ENCODE measurements at places on chromosomes 11 and 22.

GRCh38 chr11:110200241-110200640, 96.2 kb downstream of the RDX start:
- no peak for DNase-seq

- DNase-seq = peak; percentile 8
Observed at GRCh38 chr11:1341928-1342524, 32.6 kb upstream of the TOLLIP start.

DNA sequence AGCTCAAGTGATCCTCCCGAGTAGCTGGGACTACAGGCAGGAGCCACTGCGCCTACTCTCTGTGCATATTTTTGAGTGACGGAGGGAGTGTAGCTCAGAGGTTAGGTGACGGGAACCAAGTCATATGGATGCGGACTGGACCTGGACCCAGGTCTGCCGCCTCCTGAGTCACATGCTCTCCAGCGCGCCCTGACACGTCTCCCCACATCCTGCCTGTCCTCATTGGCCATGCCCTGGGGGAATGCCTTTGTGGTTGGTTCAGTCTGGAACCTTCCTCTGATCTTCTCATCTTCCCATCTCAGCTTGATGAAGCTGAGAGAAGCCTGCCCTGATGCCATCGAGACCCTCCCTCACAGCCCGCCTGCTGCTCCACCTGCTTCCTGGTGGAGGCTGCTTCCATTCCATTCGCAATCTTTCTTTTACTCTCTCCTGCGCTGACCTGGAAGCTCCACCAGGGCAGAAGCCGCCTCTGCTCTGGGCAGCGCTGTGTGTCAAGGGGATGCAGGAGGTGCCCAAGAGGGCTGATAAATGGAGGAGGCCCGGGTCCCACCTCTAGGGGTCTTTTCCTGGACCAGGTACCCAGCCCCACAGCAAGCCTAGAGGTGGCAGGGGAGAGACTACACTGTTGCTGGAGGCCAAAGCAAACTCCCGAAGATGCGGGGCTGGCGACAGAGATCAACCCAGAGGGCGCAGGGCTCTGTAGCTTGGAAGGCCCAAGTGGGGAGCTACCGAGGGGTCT, 13.9 kb upstream of the BAIAP2L2 start:
- DNase-seq = no peak

DNA sequence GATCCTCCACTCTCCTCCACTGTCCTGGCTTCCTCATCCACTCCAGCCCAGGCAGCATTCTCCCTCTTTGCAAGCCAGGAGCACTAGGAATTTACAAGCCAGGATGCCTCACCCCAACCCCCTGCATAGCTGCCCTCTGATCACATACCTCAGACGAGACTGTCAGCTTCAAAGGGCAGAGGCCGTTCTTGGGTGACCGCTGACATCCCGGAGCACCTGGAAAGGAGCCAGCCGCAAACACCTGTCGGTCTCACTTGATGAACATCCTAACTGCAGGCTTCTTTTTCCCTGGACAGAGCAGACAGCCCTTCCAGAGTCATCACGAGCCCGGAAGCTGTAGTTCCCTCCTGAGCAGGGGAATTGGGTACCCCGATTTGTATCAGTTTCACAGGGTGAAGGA, 451.3 kb upstream of the B3GAT1 start:
- no peak for DNase-seq

DNA sequence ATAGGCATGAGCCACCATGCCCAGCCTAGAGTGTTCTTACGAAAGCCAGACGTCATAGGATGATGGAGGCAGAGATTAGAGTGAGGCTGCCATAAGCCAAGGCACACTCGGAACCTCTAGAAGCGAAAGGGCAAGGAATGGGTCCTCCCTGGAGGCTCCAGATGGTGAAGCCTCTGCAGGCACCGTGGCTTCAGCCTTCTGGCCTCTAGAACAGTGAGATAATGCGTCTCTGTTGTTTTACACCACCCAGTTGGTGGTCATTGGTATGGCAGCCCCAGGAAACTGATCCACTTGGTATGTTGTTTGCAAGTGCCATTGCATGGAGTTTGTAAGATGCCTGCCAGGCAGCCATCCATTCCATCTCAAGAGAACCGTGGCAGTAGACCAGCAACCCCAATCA, 791.0 kb downstream of the TBC1D22A start:
- no peak for DNase-seq

- DNase-seq = no peak
Observed at GRCh38 chr11:36878737-36879136, 280.7 kb upstream of the RAG2 start.

- no peak for DNase-seq
Observed at GRCh38 chr11:19595499-19595839, 117.2 kb upstream of the NAV2 start.

DNA sequence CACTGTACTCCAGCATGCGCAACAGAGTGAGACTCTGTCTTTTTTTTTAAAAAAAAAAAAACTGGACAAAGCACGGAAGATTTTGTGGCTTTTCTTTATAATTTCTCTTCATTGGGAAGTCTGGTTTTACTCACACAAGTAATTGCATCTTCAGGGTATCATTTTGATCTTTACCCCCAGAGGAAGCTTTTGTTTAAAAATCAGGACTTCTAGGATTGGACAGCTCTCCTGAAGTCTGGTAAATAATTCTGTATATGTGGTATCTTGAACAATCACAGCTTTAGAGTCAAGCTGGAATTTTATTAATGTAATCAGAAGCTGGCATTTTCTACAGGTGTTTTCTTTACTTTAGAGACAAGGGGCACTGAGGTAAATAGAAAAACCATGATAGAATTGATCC, 208.1 kb upstream of the NARS2 start:
- DNase-seq = no peak

DNA sequence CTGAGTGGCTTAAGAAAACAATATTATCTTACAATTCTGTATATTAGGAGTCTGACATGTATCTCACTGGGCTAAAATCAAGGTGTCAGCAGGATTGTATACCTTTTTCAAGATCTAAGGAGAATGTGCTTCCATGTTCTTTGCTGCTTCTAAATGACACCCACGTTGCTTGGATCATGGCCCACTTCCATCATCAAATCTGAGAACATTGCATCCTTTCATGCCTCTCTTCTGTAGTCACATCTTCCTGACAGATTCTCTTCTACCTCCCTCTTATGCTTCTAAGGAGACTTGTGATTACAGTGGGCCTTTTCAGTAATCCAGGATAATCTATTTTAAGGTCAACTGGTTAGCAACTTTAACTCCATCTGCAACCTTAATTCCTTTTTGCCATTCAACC, 499.4 kb downstream of the FAM181B start:
- no peak for DNase-seq

DNA sequence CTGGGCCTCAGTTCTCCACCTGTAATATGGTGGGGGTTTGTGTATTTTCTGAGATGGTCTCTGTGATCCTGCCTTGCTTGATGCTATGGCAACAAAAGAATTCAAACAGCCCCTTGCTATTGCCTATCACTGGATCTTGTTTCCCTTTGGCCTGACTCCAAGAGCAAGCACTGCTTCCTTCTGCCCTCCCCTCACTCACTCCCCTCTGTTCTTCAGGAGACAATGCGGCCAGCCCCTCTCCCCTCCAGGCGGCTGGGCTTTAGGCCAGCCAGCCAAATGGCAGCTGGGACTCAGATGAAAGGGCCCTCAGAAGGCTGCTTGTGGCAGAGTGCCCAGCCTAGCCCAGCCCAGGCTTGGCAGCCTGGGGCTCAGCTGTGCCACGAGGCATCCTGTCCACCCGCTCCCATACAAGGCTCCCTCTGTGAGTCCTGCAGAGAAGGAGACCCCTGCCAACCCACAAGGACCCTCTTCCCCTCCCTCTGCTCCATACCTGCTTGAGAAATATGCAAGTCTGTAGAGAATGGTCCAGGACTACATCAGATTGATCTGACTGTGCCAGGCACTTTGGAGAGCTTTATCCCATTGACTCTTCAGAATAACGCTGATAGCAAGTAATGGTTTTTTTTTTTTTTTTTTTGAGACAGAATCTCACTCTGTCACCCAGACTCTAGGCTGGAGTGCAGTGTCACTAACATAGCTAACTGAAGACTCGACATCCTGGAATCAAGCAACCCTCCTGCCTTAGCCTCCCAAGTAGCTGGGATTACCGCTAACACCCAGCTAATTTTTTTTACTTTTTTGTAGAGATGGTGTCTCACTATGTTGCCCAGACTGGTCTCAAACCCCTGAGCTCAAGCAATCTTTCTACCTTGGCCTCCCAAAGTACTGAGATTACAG, 7.6 kb upstream of the KCTD14 start:
- DNase-seq = no peak

- DNase-seq = no peak
Observed at GRCh38 chr11:44835296-44835695, 108.5 kb downstream of the TSPAN18 start.

DNA sequence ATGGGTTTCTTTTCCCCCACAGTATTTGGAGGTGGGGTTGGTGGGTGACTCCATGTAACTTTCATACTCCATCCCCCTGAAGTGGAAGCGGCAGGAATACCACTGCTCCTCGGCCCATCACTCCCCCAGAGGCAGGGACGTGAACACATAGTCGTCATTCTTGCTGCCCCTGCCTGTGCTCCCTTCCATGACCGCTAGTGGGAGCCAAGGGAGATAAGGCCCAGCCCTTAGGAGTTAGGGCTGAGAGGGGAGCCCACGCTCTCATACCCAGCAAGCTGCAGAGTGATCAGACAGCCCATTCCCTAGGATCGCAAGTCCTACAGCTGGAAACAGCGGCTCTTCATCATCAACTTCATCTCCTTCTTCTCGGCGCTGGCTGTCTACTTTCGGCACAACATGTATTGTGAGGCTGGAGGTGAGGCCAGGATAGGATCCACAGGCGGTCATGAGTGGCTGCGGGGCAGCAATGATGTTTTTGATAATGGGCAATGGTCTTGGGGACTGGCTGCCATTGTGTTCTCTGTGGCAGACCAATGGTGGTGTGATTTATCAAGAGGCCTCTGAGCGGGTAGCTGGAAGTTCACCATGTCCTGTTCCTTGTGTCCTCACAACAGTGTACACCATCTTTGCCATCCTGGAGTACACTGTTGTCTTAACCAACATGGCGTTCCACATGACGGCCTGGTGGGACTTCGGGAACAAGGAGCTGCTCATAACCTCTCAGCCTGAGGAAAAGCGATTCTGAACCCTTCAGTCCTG, 15.9 kb downstream of the RHOG start:
- DNase-seq = no peak

DNA sequence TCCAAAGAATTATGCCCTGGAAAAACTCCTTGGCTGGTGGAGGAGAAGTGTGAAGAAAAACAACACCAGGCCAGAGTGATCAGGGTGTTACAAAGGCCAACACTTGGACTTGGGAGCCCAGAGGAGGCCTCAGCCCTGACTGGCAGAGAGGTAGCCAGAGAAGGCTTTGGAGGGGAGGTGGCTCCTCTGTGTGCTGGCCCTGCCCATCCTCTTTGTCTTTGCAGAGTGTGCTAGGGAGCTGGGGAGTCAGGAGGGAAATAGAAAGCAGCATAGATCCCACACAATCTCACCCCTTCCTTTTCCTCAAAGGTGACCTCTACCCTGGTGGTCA, 12.0 kb upstream of the P2RY6 start:
- DNase-seq = no peak

- DNase-seq = no peak
Observed at GRCh38 chr22:37342065-37342464, 59.8 kb downstream of the CYTH4 start.

- DNase-seq = no peak
Observed at GRCh38 chr11:103450241-103450640, 341.0 kb downstream of the DYNC2H1 start.

DNA sequence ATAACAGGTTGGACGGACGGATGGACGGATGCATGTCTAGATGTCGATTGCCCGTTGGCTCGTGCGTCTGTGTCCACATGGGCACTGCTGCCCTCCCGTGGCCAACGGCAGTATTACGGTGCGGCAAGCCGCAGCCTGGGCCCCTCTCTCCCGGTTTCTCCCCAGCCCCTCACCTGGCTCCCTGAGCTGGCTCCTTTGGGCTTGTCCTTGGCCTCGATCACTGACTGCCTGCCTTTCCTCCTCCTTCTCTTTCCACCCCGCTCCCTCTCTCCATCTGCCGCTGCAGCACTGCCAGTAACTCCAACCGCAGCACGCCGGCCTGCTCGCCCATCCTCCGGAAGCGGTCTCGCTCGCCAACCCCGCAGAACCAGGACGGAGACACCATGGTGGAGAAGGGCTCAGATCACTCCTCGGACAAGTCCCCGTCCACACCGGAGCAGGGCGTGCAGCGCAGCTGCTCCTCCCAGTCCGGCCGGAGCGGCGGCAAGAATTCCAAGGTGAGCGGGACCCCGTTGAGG, 77.3 kb downstream of the SCN3B start:
- DNase-seq = no peak

- DNase-seq = no peak
Observed at GRCh38 chr11:116427337-116427902, 345.4 kb downstream of the BUD13 start.

- DNase-seq = no peak
Observed at GRCh38 chr11:57632116-57632515, 17.6 kb downstream of the YPEL4 start.

DNA sequence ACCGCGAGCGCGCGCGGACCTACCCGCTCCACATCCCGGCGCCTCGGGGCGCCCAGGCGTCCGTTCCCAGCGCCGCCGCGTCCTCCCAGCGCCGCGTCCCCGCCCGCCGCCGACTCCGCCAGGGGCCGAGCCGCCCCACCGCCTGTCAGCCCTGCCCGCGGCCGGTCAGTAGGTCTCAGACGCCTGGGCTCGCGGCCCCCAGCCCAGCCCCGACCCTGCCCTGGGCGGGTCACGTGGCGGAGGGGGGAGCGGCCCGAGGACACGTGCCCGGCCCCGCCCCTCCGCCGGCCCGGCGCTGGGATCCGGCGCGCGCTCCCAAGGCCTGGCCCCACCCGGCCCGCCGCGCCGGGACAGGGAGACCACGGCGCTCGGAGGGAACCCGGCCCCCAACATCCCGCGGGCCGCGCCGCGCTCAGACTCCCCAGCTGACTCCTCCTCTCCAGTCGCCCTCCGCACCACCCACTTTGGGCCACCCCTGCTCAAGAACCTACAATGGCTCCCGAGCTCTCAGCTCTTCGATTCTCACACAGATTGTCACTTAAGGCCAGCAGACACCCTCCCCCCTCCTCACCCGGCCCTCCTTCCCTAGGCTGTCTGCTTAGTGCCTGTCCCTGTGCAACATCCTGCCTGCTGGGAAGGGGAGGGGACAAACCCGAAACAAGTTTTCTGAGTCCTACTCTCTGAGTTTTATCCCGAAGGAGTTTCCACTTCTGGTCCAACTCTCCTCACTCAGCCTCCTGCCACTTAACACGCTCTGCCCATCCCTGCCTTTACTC, at the start of gene RAB3IL1:
RAB3IL1 (minus strand) TSS at position 233 of the 776 bp plus-strand sequence; CDS start at position 34, 199 bp downstream.
- no peak for DNase-seq

DNA sequence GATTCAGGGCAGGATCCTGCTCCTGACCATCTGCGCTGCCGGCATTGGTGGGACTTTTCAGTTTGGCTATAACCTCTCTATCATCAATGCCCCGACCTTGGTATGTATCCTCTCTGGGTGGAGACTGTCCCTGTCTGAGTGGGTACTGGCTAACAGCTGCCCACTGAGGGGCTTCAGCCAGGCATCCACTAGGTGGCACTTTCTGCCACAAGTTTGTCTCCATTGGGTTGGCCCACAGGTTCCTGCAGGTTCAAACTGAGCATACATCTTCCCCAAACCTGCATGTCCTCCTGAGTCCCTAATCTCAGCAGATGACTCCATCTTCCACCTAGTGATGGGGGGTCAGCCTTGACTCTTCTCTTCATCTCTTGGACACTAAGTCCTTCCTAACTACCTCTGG, 4.4 kb downstream of the SLC2A11 start:
- no peak for DNase-seq

Measured in AG09309 (cell line).